ENCODE measurements at places on chromosomes 16 and 17.

- DNase-seq: no peak
Measured at GRCh38 chr17:4007346-4008081, 43.3 kb upstream of the ATP2A3 start.

GRCh38 chr16:13907431-13907830, 12.5 kb upstream of the ERCC4 start:
- no peak for DNase-seq

GRCh38 chr17:78450696-78451345, 72.4 kb downstream of the PGS1 start:
- DNase-seq: no peak

- DNase-seq: no peak
Measured at GRCh38 chr16:3785413-3785812, 68.1 kb upstream of the TRAP1 start.

- DNase-seq: peak; percentile 50
Measured at GRCh38 chr17:18182978-18183333, 672 bp upstream of the ALKBH5 start.

GRCh38 chr16:67395458-67396158, 2.3 kb upstream of the TPPP3 start:
- DNase-seq: no peak

- DNase-seq: no peak
Measured at GRCh38 chr16:49574826-49575225, 201.2 kb downstream of the C16orf78 start.

DNA sequence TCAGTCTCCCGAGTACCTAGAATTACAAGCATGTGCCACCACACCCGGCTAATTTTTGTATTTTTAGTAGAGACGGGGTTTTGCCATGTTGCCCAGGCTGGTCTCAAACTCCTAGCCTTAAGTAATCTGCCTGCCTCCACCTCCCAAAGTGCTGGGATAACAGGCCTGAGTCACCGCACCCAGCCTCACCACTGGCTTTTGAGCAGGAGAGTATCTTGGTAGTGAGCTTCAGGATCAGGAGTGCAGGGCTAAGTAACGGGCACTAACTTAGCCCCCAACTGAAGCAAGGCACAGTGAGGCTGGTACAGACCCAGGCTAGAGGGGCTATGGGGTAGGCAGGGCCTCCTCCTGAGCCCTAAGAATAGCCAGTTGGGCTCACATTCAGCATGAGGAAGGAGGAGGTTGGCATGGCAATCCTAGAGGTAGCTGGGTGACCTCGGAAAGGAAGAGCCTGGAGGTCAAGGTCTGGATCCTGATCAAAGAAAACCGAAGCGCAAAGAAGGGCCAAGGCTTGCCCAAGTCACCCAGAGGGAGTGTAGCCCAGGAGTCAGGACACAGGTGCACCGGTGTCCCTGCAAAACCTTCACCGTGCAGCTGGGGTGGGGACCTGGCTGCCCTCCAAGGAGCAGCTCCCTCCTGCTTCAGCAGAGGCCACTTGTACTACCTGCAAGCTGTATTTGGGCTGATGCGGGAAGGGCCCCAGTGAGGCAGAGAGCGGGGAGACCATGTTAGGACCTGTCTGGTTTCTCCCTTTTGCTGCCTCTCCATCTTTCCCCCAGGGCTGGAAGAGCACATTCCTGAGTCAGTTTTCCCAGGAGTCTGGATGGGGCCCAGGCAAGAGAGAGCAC, 1.3 kb upstream of the ADGRG5 start:
- no peak for DNase-seq

DNA sequence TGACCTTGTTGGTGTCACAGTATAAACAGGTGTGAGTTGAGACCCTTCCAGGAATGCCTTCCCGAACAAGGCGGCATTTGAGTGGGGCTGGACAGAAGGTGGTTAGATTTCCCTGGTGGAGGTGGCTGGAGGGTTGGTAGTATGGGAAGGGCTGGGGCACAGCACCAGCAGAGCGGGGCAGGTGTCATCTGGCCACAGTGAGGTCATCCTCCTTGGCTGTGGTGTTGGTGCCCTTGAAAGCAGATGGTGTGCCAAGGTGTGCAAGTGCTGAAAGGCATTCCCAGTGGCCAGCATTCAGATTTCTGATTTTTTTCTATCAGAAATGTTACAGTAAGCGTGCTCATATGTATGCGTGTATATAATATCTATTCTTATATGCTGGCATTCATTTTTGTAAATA, 126.6 kb downstream of the LAT start:
- no peak for DNase-seq

- DNase-seq: no peak
Measured at GRCh38 chr16:72172105-72173034, at the start of gene PMFBP1. PMFBP1 (minus strand) TSS chr16:72172155; CDS start chr16:72171208, 947 bp downstream.

GRCh38 chr16:50666658-50667496, 14.2 kb downstream of the SNX20 start:
- no peak for DNase-seq
